ENCODE measurements at places on chromosomes 2 and 18. TPM values are rescaled to one million over a fixed set of nuclear protein-coding genes. Genes with fewer than 3 reads are reported as not detected.
A peak's percentile ranks its signal among the peaks of the same experiment; 100 is the strongest.

The TMEM247 gene
- not detected for total RNA-seq

The UGT1A6 gene
- not detected for total RNA-seq

- DNase-seq: no peak
These were observed 40.7 kb downstream of the PCBP1 start for GRCh38 chr2:70128005-70128404.

DNA sequence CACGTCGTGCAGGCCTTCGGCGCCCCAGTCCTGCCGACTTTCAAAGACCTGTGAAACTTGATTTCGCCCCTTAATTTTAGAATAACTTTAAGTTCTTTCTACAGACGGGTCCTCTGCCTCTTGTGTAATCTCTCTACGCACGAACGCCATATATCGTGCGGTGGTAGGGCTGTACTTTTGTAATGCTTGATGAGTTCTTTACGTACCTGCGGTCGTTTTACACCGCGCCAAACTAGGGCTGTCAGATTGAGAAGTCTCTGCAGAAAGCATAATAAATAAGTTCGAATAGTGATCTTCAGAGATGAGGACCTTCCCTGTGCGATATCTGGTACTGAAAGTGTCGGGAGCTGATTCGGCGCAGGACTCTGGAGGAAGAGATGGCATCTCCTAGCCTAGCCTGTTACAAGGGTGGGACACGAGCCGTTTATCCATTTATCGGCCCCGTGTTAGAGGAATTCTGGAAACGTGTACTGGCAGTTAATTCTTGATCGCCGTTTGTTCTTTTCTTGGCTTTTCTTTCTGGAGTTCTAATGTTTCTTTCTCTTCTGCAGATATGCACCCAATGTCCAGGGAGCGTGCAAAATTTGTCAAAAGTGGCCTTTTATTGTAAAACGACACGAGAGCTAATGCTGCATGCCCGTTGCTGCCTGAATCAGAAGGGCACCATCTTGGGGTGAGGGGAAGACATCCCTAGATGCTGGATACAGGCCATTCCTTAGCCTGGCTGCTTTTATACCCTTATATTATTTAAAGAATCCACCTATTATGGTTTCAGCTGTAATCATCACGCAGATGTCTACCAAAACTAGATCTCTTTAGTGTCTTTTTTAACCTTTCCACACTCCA, 781 bp upstream of the SLC5A6 start:
- DNase-seq: no peak

DNA sequence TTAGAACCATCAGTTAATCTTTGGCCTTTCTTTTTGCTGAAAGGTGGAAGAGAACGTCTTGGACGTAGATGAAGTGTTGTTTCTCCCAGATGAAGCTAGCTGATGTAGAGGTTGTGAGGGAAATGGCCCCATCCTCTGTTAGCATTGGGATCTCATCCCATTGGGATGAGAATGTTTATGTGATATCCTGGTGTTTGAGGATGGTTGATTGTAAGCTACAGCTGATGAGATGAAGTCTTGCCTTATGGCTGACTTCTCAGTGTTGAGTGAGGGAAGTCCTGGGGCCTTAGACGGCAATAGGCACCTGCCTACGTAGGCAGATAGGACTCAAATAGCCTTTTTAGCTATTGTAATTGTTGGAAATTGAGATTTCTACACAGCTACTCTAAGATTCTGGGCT, 211.3 kb downstream of the MYCN start:
- DNase-seq: no peak

- DNase-seq: no peak
These were observed 40.3 kb upstream of the KCNJ13 start for GRCh38 chr2:232816657-232817056.

- DNase-seq: no peak
These were observed 79.3 kb upstream of the LGALSL start for GRCh38 chr2:64374686-64375085.

The G6PC2 gene
- not detected for total RNA-seq

The CHAC2 gene
- 19.2 TPM for total RNA-seq

DNA sequence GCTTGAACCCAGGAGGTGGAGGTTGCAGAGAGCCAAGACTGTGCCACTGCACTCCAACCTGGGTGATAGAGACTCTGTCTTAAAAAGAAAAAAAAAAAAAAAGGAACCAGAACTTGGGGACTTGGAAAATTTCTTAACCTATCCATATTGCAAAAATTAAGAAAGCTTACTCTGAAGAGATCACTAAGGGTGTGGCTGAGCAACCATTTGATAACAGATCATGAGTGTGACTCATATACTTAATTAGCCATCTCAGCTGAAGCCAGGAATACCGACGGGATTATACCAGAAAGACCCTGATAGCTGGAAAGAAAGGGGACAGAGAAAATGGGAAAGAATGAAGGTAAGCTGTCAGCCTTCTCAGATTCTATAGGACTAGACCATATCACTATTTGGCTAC, 7.1 kb upstream of the ADD2 start:
- DNase-seq: no peak

The PSD4 gene
- 3.2 TPM for total RNA-seq

GRCh38 chr18:51038110-51038509, 8.1 kb downstream of the SMAD4 start:
- no peak for DNase-seq

DNA sequence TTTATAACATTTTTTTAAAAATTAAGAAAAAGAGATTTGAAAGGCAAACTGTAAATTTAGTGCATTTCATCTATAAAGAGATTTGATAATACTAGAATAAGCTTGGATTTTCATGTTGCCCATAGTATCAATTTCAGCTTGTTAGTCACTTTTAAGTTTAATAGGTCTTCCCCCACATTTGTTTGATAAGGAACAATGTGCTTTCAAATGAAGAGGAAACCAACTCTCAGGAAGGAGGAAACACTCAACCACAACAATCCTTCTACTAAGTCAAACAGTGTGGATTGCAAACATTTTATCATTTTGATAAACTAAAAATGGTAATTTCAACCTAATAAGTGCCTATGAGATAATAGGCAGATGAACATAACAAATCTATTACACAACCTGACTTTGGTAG, 397.1 kb upstream of the CDH20 start:
- DNase-seq: no peak

The YIPF4 gene
- total RNA-seq: 54.6 TPM

DNA sequence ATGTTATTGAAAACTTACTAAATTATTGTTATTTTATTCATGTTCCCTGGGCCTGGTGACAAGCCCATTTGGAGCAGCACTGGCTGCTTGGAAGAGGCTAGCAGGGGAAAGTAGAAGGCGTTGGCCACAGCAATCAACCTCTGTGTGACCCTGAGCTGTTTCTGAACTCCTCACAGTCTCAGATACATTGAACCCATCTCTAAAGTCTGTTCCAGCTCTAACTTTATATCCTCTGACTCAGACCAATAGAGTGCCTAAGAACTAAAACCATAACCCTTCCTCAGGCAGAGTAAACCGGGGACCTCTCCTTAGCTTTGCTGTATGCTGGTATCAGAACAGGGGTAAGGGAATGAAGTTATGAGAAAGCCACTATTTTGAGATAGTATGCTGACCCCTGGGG, 96.4 kb upstream of the NOL4 start:
- DNase-seq: no peak

- DNase-seq: no peak
These were observed 385.3 kb downstream of the RBM43 start for GRCh38 chr2:150876251-150876950.

GRCh38 chr2:205802065-205802464, 119.8 kb downstream of the NRP2 start:
- DNase-seq: no peak

GRCh38 chr2:47437287-47437686, 34.3 kb downstream of the MSH2 start:
- no peak for DNase-seq

- DNase-seq: no peak
These were observed 133.7 kb downstream of the ACKR3 start for GRCh38 chr2:236703373-236703709.

GRCh38 chr2:111186121-111186715, 65.5 kb downstream of the BCL2L11 start:
- no peak for DNase-seq

DNA sequence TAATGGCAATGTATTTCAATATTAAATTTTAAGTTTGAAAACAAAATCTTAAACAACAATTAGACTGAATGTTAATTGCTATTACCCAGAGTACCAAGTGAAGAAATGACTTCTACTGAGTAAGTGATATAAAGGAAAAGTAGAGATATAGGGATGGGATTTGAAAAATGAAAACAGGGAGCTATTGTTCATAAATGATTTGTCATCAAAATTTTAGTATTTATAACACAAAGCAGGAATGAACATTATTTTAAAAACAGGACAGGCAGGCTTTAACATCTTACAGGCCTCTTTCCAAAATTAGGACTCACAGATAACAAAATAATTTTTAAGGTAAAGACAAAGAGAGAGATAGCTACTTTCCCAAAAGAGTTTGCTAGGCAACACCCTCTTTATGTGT, 3.9 kb downstream of the EXOC6B start:
- no peak for DNase-seq

The POU3F3 gene
- 0.11 TPM for total RNA-seq

GRCh38 chr2:133843551-133843950, 275.3 kb upstream of the NCKAP5 start:
- DNase-seq: peak; percentile 21

DNA sequence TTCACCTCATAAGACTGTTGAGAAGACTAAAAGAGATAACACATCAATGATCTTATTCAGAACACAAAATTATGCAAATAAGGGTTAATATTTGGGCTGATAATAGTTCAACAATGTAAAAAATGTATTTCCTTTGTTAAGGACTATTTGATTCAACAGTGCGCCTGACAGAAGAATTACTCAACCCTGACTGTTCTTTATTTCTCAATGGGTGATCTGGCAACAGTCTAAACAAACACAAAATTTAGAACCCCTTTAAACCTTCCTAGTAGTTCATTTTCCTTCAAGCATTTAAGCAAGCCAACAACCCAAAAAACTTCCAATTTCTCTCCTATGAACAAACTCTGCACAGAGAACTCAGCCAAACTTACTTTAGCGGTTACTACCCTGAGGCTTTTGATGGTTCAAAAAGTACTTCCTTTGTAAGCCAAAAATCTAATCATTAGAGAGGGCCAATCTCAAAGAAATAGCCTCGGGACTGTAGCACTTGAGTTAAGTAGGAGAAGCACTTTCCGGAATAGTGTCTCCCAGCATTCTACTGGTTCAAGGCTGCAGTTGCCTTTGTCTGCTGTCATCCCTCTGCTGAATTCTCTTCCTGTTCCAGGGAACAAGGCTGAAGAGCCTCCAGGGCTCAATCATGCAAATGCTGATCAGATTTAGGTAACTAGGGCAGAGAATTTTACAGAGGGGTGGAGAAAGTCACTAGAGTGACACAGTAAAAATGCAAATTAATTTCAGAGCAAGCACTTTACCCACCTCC, 40.9 kb upstream of the MAPK4 start:
- DNase-seq: no peak

The ABCB11 gene
- not detected for total RNA-seq

DNA sequence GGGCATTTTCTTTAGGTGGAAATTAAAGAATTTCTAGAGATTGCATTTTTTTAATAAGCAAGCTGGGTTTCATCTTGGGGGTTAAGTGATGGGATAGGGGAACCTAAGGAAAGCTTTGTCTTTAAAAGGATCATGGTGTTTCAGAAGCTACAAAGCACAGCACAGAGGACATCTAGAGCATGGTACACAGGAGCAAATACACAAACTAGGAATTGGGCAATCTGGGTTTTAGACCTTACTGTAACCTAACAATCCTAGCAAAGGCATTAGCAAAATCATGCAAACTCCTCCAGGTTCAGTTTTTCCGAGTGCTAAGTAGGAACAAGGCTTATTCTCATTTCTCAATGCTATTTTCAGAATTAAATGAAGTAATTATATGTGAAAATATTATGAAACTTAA, 134.1 kb downstream of the CD226 start:
- DNase-seq: no peak

The ME2 gene
- 49.2 TPM for total RNA-seq

- DNase-seq: no peak
These were observed 34.6 kb downstream of the MBP start for GRCh38 chr18:77098029-77098428.

DNA sequence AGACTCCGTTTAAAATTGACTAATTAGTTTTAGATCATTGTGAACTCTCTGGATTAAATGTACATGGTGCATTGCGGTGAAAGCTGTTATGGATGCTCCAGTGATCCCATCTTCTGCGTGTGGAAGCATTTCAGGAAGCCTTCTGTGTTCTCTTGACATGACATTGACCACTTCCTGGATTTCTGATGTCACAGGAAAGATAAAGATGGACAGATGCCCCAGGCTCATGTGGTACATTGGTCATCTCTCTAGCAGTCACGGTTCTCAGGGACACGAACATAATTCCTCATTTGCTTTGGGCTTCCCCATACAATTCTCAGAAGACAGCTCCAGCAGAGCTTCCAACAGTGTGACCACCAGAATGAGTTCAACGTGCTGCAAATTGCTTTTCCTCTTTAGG, 26.9 kb downstream of the AGAP1 start:
- DNase-seq: no peak

The FAM237A gene
- total RNA-seq: not detected

GRCh38 chr2:149586063-149586462, 1.5 kb downstream of the MMADHC start:
- no peak for DNase-seq

DNA sequence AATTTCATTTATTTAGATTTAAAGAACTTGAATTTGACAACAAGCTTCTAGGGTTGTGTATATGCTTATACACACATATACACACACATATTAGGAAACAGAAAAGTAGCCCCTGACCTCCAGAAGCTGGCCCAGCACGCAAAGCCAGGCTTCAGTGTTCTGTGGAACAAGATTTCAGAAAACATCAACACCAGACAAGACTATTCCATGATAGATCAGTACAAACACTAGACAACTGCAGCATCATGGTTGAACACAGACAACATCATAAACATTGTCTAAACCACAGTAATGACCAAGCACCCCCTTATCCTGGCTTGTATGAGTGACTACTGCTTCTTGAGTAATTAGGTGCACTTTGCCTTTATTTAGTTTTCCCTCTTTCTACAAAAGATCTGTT, 457.6 kb downstream of the TMEM182 start:
- no peak for DNase-seq

DNA sequence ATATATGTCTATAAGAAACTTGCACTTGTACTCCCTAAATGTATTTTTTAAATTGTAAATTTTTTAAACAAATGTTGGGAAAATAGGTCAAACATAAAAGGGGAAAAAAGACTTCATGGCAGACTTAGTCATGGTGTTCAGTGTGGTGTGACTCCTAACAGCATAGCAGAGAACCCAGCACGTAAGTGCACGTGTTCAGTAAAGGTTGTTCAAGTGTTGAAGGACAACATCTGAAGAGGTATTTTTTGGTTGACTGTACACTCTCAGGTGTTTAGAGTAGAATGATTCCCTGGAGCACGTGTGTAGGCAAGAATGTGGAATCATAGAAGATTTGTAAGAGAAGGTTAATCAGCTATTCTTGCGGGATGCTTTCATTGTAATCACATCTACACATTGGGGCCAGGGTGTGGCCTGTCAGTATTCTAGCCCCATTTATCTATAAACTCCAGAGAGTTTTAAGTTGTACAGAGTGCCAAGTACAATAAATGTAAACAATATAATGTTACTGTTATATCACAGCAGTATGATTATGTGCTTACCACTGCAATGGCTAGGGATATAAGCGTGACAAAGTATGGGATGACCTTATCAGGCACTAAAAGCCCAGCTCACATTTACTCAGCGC, 106.8 kb downstream of the CRIM1 start:
- DNase-seq: no peak
